ENCODE measurements at places on chromosomes 16 and 17.

- no peak for DNase-seq
Observed at GRCh38 chr16:54937671-54938211, 7.1 kb downstream of the IRX5 start.

- no peak for DNase-seq
Observed at GRCh38 chr16:70720425-70721201, 34.8 kb upstream of the MTSS2 start.

DNA sequence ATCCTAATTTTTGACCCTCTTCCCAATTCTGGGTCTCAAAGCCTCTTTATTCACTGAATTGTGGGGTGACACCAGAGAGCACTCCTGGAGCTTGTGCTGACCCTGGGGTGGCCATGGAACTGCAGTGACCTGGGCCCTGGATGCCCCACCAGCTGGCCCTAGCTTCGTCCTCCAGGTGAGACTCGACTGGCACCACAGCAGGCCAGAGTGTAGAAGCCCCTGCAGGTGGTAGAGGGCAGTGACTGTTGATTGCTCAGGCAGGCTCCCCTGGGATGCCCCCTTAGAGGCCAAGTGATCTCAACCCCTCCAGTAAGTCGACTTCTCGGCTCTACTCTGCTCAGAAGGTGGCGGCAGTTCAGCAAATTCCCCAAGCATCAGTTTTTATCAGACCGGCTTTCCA lies 6.4 kb downstream of the FA2H start:
- DNase-seq, result no peak

GRCh38 chr17:49013311-49014213 lies 16.4 kb downstream of the IGF2BP1 start:
- DNase-seq, result no peak

DNA sequence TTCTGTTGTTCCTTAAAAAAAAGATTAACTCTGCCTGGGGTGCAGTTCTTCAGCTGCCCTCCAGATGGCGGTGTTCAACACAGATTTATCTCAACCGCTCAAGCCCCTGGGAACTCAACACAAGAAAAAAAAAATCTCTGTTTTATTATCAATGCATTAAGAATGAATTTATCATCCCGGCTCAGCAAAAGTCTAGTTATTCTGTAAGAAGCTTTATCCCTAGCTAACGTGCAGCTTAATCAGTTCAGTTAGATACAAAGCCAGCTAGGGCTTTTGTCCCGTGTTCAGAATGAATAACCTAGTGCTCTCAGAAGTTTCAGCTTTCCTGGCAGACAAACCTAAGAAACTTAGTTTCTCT lies 475.9 kb upstream of the CCL2 start:
- no peak for DNase-seq

- DNase-seq, result no peak
Observed at GRCh38 chr17:31321966-31322365, 544 bp upstream of the EVI2A start.

DNA sequence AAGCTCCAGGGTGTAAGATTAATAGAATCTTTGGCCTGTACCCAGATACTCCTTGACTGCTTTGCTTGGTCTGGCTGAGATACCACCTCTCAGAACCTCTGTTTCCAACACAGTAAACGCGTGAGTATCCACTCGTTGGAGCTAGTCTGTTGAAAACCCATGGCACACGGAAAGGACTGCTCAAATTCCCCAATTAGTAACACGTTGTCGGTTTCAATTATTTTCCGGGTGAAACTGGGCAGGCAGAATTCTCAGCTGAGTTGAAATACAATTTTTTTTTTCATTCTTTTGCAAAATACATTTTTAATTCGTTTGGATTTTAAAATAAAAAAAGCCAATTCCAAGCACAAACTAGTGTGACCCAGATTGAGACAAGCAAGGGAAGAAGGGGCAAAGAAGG lies 120.5 kb downstream of the MAF start:
- no peak for DNase-seq

GRCh38 chr16:78195797-78196196 lies 96.3 kb downstream of the WWOX start:
- DNase-seq, result no peak

DNA sequence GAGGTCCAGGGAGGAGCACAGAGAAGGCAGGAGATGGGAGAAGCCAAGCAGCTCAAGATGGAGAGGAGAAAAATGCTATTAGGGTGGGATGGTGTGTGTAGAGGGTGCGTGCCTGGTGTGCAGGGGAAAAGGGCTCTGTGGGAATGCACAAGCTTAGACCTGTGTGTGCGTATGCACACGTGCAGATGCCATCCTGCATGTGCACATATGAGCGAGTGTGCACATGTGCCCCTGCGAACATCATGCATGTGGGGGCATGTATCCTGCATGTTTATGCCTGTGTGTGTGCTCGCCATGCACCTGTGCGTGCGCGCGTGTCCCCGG lies 438 bp upstream of the KCNJ12 start:
- DNase-seq, result no peak

GRCh38 chr17:35486920-35487732 lies 38.6 kb upstream of the SLFN13 start:
- no peak for DNase-seq

DNA sequence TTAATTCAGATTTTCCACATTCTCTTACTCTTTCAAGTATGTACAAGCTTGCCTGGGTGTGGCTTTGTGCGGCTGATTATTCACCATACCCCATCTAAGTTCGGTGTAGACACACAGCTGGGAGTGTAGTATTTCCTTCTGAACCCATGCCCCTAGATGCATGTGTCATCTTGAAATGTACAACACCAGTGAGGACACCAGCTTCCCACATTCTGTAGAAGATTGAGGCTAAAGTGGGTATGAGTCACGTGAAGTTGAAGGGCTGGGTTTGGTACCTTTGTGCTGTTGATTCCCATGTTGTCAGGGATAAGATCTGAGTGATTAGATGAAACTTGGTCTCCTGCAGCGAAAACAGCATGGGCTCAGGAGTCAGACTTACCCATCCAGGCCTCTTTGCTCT lies 14.6 kb upstream of the DHX8 start:
- no peak for DNase-seq

DNA sequence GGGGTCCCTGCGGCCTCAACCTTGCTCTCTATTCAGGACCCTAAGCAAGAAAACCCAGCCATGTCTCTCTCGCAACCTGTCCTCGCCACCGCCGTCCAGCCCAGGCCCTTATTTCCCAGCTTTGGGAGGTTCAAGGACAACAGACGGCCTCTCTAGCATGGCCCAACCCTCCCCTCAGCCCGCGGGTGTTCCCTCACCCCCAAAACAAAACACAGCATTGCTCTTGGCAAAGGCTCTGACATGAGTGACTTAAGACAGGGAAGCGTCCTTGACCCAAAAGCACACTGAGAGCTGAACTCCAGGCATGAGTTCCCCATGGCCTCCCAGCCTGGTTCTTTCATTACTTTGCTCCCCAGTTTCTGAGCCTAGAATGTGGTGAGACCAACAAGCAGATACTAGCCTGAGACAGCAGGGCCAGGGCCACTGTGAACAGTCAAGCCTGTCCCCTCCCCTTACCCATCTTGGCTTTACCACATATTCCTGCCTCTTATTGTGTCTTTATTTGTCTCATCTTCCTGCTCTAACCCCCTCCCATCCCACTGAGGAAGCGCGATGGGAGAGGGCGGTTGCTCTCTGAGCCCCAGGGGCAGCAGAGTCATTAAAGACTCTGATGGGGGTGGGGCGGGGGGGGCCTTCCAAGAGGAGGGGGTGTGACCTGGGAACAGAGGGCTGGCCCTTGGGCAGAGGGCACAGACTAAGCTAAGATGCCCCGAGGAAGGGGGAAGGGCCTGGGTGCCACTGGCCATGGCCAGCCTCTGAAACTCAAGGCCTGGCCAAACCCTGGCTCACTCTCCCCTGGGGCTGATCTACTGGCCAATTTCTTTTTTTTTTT lies 11.8 kb downstream of the SREBF1 start:
- DNase-seq, result no peak

DNA sequence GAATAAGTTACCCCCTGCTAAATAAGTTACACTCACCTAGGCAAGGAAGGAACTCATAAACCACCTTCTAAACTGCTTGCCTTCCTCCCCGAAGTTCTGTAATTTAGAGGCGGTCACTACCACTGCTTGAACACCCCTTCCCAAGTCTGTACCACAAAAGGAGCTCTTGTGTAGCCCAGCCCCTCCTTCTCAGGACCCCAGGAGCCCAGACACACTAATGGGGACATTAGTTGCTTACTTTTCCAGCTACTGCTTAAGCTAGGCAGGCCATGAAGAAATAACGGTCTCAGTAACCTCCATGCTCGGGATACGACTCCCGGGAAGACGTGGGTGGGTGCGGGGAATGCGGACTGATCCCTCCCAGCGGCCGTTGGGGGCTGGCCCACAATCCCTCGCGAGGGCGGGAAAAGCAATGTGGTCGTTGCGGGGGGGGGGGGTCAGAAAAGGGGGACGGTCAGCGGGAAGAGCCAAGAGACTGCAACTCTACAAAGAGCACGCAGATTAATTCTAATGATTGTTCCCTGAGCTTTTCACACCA lies at the start of gene TEX14:
TEX14 (minus strand) TSS at position 345 of the 538 bp plus-strand sequence. CDS start 40,044 bp downstream, outside the sequence.
- DNase-seq, result no peak

GRCh38 chr17:4542003-4542725 lies 13.0 kb downstream of the MYBBP1A start:
- no peak for DNase-seq

- no peak for DNase-seq
Observed at GRCh38 chr16:80279656-80280055, 261.1 kb upstream of the DYNLRB2 start.

DNA sequence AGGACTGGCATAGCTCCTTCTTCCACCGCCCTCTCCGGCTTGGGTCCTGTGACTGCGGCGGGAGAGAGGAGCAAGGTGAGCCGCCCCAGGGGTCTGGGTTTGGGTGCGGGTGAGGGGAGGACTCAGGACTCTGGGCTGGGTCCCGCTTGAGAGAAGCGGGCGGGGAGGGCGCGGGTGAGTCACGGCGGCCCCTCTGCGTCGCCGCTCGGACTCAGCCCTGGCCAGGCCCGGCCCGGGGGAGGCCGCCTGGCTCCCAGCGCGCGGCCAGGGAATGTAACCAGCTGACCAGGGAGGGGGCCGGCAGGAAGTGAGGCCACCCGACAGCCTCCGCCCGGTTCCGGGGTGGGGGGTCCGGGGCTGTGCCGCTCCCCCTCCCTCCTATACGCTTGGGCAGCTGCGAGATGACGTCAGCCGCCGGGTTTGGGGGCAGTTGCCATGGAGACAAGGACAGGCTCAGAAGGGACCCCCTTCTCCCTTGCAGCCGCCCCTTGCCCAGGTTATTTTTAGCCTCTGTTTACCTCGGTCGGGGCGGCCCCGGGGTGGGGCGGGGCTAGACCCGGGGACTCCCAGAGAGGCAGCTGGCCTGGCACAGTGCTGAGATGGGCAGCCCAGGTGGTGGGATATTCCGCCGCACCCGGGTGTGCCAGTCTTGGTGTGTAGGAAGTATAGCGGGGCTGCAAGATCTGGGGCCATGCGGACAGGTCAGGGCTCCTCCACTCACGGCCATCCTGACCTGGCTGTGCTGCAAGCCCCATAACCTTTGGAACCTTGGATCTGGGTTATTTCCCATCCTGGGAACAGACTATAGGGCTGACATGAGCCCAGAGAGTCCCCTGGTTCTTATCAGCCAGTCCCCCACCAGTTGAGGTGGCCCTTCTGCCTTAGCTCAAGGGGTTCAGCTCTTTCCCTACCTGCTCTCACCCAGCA lies 1.6 kb downstream of the RIPOR1 start:
- DNase-seq, result peak; percentile 7

DNA sequence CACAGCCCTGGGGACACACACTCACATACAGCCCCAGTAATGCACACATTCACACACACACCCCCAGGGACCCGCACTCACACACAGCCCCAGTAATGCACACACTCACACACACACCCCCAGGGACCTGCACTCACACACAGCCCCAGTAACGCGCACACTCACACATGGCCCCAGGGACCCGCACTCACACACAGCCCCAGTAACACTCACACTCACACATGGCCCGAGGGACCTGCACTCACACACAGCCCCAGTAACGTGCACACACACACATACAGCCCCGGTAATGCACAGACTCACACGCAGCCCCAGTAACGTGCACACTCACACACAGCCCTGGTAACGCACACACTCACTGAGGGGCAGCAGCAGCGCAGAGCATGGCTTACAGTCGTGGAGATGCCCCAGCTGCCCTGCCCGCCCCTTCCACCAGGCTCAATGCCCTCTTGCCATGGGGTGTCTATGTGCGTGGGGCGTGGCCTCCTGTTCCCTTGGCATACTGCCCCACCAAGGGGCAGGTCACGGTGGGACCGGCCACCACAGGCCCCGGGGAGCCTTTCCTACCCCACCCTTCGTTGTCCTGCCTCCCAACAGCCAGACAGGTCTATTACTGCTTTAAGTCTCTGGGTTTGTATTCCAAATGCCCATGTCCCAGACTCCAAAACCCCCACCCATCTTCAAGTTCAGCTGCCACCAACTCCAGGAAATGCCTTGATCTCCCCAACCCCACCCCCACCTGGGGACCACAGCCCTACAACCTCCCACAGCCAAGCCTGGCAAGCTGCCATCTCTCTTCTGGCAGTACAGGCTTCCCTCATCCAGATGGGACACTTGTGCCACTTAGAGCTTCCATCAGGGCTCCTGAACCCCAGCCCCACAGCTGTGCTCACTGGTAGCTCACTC lies 2.7 kb downstream of the CCDC102A start:
- peak; percentile 20 for DNase-seq

DNA sequence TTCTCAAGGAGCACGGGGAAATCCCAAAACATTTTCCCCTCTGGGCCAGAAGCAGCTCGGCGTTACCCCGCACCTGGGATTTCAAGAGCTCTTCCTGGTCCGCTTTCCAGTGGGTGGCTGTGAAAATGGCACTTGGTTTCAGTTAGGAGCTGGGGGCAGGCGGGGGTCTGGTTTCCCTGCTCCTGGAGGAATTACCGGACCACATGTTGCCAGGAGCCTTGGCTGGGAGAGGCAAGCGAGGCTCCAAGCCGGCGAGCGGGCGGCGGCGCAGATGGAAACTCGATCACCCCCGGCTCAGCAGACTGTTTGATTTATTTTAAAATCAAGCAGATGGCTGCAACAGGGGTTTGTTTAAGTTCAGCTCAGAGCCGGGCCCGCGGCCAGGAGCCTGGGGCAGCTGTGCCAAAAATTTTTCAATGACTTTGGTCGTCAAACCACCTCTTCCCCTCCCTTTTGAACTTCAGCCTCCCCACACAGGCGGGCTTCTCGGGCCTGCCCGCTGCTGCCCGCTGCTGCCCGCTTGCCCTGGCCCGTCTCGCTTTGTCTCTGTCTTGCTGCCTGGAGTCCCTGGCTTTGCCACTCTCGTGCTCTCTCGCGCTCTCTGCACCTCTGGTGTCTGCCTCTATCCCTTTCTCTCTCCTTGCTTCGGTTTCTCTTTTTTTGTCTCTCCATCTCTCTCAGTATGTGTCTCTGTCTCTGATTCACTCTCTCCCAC lies 108.0 kb upstream of the CIBAR2 start:
- peak; percentile 93 for DNase-seq

DNA sequence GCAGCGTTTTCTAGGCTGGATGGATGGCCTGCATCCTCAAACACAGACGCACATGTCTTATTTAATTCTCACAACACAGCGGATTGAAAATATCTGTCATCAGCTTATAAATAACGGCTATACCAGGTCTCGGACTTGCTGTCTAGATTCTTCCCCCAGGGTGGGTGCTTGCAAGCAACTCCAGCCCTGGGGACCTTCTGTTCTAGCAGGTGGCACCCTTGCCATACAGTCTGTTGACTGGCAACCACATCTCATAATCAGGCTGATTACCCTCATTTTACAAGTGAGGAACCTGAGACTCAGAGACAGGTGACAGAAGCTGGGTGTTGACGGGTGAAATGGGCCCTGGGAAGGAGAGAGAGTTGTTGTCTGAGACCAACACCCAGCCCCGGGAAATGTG lies 16.2 kb upstream of the SEZ6 start:
- DNase-seq, result no peak

Data from NCI-H446 (cell line).